ENCODE measurements at places on chromosomes 5 and 9.

- no peak for DNase-seq
Observed at GRCh38 chr9:26565118-26565517, 327.5 kb downstream of the CAAP1 start.

DNA sequence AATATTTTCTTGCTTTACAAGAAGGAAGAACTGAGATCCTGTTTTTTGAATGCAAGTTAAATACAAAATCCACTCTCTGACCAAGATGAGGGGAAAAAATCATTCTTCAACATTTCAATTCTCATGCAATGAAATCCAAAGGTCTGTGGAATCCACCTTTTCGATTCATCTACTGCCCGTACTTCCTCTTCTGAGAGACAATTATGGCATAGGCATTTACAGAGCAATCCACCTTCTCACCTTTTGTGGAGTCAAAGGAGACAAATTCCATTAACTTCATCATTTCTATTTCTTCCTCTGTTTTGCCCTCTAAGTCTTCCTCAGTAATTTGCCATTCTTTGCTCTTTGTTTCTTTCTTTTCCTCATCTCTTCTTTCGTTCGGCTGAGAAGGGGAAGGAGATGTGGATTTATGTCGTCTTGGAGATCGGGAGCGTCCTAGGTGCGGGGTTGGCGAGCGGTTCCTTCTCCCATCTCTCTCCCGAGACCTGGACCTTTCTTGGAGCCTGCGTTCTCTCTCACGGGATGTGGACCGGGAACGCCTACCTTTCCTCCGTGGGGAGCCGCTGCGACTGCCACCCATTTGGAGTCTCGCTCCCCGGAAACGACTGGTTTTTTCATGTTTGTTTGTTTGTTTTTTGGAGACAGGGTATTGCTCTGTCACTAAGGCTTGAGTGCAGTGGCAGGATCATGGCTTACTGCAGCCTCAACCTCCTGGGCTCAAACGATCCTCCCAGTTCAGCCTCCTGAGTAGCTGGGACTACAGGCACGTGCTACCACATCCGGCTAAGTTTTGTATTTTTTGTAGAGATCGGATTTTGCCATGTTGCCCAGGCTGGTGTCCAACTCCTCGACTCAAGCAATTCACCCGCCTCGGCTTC lies 24.3 kb upstream of the AFF4 start:
- no peak for DNase-seq

- no peak for DNase-seq
Observed at GRCh38 chr5:160545832-160546231, 124.2 kb downstream of the PTTG1 start.

- no peak for DNase-seq
Observed at GRCh38 chr5:123460296-123460729, 37.1 kb upstream of the CEP120 start.

- no peak for DNase-seq
Observed at GRCh38 chr5:170273968-170274710, 23.4 kb downstream of the LCP2 start.

DNA sequence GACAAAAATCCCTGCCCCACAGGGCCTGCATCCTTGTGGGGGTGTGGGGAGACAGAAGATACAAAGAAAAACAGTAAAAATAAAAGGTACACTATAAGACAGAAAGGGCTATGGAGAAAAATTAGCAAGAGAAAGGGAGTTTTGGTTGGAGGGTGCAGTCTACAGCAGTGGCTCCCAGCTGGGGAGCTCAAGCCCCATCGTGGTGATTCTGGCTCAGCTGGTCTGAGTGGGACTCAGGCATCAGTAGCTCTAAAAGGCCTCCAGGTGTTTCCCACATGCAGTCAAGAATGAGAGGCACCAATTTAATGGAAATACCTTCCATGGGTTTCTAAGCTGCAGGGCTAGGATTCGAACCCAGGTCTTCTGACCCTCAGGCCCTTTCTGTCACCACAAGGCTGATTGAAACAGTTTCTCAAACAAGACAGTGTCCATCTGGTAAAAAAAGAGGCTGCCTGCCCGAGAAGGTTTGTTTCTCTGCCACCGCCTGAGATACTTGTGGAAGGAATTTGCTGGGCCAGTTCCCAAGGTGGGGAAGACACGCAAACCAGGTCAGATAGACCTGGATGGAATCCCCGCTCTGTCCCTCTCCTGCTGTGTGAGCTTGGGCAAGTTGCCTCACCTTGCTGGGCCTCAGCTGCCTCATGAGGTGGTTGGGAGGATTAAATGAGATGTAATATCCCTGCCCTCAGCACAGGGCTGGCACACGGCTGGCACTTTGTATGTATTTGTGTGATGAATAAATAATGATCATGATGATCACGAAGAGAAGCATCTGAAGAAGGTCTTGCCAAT lies 43.1 kb downstream of the COL27A1 start:
- no peak for DNase-seq

DNA sequence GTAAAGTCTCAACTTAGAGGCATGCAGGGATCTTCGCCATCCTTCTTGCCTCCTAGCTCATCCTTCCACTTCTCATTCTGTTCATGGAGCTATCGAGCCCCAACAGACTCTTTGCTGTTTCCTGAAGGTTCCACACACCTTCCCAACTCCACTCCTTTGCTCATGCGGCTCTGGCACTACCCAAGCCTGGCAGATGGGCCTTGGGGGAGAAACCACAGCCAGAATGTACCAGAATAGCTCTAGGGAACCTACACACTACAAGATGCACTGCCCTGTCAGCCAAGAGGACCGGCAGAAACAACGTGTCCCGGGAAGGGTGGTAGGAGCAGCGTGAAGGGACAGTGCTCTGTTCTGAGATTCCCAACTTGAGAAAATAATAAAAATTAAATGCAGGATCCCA lies 178.9 kb downstream of the GABBR2 start:
- DNase-seq = no peak

GRCh38 chr5:131419877-131420276 lies 156.0 kb downstream of the CDC42SE2 start:
- no peak for DNase-seq

DNA sequence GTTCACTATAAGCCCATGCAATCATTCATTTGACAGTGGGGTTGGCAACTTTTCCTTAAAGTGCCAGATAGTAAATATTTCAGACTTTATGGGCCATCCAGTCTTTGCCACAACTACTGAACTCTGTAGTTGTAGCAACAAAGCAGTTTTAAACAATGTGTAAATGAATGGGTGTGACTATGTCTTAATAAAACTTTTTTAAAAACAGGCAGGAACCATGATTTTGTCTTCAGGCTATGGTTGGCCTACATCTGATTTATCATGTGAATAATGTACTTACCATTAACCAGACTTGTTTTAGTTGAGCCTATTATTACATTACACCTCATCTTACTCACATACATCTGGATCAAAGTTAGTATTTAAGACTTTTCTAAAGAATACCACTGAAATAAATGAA lies 361.6 kb downstream of the GABRG2 start:
- no peak for DNase-seq

- no peak for DNase-seq
Observed at GRCh38 chr9:34550016-34550680, 27.4 kb upstream of the ENHO start.

DNA sequence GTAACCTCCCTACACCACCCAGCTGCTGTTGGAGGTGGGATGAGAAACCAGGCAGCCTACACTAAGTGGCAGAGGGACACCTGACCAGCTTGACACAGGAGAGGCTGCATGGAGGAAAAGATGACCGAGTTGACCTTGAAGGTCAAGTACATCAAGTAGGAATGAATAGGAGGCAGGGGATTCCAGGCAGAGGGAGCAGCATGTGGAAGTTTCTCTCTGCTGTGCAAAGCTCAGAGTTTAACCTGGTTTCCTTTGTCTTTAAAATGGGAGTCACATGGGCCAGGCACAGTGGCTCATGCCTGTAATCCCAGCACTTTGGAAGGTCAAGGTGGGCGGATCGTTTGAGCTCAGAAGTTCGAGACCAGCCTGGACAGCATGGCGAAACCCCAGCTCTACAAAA lies 32.6 kb downstream of the SPRY4 start:
- DNase-seq = no peak

DNA sequence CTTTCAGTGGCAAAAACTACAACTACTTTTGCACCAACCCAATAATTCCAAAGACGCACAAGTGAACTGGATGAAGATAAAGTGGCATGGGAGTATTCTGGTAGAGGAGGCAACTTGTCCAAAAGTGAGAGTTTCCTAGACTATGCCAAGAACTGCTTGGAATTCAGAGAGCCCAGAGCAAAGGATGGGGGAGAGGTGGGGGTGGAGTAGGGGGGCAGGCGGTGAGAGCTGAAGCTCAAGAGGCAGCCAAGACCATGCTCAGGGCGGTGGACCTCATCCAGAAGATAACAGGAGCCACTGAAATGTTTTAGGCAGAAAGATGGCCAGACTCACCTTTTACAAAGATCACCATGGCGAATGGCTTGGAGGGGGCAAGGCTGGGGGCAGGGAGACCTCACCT lies 242.5 kb downstream of the SEC61B start:
- DNase-seq = no peak

DNA sequence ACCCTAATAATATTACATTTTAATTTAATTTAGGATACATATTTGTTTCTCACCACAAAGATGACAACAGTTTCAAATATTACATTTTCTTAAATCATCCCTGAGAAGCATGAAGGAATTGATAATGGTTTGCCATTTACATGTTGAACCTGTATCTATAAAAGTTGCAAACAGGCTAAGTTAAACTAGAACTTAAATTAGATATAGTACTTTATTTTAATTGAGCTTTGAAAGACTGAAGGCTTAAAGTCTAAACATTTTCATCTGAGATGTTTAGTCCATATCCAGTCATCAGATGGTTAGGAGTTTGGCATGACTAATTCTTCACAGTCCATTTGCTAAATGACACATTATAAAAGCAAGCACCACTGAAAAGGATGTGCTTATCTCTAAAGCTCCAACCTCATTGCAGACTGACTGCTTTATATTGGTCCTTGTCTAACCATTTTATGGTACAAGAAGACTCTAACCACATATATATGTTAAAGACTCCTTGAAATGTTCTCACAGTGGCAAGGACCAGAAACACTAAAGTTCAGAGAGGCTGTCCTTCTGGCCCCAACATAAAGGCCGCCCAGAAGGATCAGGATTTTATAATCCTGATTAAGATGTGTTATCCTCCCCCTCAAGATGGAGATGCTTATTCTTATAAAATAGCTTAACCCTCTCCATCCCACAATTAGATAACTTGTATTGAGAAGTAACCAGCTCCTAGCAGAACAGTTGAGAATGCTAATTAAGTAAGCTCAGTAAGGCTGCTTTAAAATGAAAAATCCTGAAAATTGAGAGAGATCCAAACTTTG lies 25.8 kb downstream of the WNT8A start:
- no peak for DNase-seq

- DNase-seq = no peak
Observed at GRCh38 chr9:112508377-112508776, 21.8 kb downstream of the KIAA1958 start.

DNA sequence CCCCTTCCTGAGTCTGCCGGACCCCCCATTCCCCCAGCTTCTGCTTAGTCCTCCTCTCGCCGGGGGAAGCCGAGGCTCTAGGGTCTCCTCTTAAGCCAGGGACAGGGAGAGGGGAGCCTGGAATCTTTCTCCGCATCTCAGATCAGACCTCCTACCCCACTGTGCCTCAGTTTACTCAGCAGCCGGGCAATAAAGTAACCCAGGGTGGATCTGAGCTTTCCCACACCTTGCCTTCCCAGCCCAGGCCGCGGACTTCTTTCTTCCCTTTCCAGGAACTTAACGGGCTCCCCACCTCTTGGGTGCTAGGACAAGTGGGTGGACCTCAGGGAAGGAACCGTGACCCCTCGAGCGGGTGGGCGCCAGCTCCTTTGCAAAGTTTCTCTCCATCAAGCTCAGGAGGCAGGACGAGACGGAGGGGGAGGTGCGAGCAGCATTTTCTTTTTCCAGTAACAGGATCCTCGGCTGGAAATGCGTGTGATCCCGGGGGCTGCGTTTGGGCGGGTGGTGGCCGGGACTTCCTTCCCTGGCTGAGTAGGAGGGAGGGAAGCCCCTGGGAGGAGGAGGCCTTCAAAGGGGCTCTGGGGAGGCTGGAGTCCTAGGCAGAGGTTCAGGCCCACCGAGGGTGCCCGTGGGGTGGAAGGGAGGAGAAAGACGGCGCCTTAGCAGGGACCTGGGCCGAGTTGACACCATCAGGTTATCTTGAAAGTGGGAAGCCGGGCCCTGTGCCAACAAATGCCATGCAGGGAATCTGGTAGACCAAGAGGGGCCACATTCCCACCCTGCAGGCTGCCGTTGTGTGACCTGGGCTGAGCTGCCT lies 795 bp downstream of the DAB2IP start:
- no peak for DNase-seq

GRCh38 chr5:14440582-14441431 lies 140.8 kb upstream of the OTULINL start:
- no peak for DNase-seq

- DNase-seq = no peak
Observed at GRCh38 chr5:98102936-98103335, 670.5 kb upstream of the RGMB start.

DNA sequence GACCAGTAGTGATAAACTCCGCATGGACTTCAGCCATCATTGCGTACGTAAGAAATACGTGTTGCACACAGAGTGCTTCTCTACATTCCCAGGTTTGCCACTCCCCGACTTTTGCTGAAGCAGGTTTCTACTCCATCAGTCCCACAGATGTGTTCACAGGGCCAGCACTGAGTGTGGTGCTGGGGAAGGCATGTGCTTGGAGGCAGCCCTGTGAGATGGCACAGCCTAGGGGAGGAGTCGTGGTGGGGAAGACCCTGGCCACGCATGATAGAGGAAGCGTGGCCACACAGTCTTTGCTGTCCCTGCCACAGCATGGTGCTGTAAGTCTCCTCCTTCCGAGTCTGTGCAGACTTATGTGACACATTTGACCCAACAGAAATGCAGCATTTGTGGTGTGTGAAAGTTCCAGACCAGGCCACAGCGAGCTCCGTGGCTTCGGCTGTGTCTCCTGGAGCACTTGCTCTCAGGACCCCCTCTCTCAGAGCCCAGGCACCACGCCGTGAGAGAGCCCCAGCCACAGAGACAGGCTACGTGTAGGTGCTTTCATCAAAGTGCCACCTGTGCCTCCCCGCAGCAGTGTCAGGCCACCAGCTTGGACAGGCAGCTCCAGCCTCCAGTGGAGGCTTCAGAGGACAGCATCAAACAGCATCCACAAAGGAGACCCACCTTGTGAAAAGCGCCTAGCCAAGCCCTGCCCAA lies 197.8 kb downstream of the AUH start:
- DNase-seq = no peak

GRCh38 chr5:16592255-16592654 lies 24.5 kb downstream of the RETREG1 start:
- DNase-seq = no peak

GRCh38 chr9:13186091-13186490 lies 93.4 kb downstream of the MPDZ start:
- DNase-seq = no peak
